Activated CD8-positive, alpha-beta memory T cell treated with anti-CD3 and anti-CD28 coated beads for 48 hours (primary cell): ENCODE measurements at places on chromosomes 3 and 15.

DNA sequence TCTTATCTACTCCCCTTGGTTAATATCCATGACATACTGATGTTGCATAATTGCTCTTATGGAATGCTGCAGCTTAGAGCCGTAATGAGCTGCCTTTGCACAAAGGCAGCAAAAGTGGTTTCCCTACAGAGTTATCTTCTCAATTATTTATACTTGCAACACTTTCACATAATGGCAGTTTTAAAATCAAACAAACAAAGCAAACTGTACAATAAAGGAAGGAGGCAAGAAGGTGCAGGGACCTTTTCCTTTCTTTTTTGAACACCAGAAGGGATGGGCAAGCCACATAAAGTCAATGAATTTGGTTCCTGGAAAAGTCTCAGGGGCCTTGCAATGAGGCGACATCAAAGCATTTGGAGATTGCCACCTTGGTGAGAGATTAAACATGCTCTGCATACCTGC is 188.0 kb downstream of the MEIS2 start:
- DNase-seq = no peak

DNA sequence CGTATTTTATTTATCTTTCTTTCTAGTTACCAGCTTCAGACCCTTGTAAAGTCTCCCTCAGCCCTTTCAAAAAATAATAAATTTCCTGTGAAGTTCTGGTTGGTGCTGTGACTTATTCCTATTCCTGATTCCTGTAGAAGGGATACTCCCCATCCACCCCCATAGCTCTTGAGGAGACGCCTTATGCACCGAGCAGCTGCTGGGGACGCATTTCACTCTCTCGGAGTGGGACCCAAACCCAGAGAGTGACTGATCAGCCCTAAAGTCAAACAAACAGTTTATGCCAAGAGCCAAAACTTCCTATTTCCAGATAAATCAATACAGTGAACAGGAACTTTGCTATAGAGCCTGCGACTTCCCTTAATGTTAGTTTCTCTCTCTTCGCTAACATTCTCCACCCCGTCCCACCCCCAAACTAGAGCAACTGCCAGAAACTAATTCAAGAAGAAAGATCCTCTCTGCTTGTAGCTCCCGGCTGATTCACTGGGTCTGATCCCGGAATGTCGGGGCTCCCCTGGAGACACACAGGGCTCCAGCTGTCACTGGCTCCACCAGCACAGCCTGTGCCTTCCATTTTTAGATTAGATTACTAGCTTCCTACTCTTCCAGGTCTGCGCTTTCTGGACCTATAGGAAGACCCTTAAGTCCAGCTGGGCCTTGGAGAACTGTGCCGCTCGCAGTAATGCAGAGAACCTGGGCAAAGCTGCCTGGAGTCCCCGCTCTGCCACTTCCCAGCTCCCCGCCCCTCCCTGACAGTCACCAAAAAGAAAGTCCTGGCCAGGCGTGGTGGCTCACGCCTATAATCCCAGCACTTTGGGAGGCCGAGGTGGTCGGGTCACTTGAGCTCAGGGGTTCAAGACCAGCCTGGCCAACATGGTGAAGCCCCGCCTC is 45.2 kb downstream of the KLHL25 start:
- DNase-seq = no peak

DNA sequence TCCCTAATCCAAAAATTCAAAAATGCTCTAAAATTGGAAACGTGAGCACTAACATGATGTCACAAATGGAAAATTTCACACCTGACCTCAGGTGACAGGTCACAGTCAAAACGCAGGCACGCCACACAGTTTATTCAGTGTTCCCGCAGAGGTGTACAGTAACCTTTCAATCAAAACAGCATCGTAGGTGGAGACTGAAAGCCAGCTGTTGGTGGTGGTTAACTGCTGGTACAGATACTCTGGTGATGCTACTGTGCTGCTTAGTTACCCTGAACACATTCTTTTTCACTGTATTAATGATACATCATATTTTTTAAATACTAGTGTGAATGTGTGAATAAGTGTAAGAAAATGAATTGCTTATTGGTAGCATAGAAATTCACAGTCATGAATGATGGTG is 23.8 kb downstream of the RAB11A start:
- DNase-seq = no peak

DNA sequence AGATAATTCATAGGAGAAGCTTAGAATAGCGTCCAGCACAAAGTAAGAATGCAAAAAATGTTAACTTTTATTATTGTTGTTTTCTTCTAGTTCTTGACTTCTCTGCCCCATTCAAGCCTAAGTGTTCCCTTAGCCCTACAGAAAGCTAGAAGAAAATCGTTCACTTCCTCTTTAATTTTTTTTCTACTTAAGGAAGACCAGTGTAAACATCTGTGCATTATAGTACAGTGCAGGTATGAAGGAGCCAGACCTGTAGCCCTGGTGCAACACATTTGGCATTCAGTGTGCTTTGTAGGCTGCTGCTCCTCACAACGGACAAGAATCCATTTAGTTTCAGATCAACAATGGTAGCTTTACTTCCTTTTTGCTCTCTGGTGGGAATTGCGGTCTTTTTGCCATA is 127.8 kb upstream of the SLC7A14 start:
- DNase-seq = no peak

DNA sequence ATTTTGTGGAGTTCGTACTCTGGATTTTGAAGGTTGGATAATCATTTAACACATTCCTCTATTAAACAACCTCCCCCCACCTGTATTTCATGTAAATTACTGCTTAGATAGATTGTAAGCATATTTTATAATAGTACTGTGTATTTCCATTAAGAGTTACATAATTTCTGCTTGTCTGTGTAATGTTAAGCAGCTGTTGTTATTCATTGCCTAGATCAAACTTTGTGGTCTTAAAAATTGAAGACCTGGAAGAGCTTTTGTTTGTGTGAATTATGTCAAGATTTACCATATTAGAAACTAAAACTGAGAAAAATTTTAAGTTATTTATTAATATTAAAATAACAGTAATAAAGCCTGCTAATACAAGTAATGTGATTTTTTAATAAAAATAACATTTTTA is 11.1 kb downstream of the SETD5 start:
- no peak for DNase-seq

DNA sequence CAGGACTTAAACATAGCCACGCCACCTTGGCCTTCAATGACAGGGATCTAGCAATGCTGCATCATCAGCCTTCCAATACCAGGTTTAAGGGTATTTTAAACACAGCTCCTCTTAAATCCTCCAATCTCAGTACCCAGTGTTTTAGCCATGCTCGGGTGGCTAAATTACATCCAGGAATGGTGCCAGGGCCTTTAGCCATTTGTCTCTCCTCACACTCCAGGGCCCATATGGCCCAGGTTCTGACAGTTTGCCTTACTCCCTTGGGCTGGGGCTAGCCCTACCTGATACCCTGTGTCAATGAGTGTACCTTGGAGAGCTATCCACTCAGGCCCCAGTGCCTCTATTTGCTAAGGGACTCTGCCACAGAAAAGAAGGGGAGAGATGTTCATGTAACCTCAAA is 29.4 kb downstream of the ZNF589 start:
- DNase-seq = no peak

DNA sequence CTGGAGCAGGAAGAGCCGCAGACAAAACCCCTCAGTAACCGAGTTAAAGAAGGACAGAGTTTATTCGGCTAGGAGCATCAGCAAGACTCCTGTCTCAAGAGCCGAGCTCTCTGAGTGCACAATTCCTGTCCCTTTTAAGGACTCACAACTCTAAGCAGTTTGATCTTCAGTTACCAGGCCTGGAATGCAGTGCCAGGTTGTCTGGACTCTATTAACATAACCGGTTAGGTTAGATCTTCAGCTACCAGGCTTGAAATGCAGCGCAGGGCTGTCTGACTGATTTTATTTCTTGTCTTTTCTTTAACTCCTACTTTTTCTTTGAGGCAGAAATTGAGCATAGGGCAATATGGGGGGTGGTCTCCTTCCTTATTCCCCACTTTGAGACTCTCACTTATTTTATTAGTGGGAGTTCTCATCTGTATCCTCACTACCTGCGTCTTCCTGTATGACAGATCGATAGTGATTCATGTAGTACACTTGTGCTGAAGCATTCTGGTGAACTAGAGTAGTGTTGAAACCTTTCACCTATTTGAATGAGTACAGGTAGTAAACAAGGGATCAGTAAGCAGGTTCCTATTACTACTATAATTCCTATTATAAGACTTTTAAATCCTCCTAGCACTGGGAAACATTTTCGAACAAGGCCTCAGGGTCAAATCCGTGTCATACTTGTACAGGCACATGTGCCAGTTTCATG is 325.0 kb downstream of the CGGBP1 start:
- no peak for DNase-seq
